ENCODE measurements at places on chromosomes 2 and 18.

GRCh38 chr2:173432049-173432754 is 77.5 kb downstream of the CDCA7 start:
- no peak for DNase-seq

DNA sequence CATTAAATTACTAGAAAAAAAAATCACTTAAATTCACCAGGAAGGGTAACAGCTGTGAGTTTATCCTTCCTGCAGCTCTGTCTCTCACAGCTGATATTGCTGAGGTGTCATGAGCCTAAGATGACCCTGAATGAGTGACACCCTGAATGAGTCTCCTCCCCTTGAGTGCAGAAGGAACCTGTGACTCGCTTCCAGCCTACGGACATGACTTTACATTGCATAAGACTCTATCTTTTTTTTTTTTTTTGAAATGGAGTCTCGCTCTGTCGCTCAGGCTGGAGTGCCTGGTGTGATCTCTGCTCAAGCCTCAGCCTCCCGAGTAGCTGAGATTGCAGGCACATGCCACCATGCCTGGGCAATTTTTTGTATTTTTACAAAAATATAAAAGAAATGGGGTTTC is 14.1 kb downstream of the MRO start:
- DNase-seq = no peak

DNA sequence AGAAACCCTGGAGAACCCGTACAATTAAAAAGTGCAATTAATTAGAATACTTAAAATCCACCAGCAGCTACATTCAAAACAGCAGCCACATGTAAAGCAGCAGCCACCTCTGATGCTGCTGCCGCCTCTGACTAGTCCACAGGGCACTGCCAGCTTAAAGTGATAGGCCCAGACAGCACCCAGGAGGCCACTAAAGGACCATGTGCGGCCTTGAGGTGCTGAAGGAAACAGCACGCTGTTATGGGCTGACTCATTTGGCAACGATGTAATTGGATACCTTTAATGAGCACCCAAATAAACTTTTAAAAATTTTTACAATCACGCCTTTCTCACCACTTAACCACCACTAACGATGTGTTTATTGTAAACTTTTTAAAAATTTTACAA is 209.3 kb upstream of the NCKAP5 start:
- DNase-seq = no peak

DNA sequence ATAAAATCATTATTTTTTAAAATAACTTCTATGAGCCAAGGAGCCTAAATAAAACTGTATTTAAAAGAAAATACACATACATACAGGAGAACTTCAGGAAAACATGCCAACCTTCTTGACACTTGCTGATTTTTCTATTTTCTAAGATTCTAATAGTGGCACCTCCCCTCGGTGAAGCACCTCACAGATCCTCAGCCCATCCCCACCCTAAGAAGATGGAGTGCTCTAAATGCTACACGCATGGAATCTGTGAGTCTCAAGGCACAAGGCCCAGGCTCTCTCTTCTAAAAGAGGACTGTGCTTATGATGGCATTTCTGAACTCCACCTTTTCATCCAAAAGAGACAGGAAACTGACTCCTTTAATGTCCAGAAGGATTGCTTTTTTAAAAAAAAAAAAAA is 56.3 kb downstream of the RTTN start:
- no peak for DNase-seq

GRCh38 chr18:596288-596881 is 403 bp upstream of the CLUL1 start:
- no peak for DNase-seq

- no peak for DNase-seq
These were observed 326.4 kb upstream of the SPHKAP start for GRCh38 chr2:228507870-228508269.

GRCh38 chr2:34229998-34230397 is 630.9 kb upstream of the FAM98A start:
- no peak for DNase-seq

GRCh38 chr2:95025406-95026319 is at the start of gene MAL:
MAL (plus strand) TSS chr2:95025708; CDS start chr2:95025793, 85 bp downstream.
- DNase-seq = no peak
